ENCODE measurements at places on chromosomes 1 and 21.

GRCh38 chr1:153395136-153395685 lies 4.3 kb upstream of the S100A8 start:
- DNase-seq: no peak

DNA sequence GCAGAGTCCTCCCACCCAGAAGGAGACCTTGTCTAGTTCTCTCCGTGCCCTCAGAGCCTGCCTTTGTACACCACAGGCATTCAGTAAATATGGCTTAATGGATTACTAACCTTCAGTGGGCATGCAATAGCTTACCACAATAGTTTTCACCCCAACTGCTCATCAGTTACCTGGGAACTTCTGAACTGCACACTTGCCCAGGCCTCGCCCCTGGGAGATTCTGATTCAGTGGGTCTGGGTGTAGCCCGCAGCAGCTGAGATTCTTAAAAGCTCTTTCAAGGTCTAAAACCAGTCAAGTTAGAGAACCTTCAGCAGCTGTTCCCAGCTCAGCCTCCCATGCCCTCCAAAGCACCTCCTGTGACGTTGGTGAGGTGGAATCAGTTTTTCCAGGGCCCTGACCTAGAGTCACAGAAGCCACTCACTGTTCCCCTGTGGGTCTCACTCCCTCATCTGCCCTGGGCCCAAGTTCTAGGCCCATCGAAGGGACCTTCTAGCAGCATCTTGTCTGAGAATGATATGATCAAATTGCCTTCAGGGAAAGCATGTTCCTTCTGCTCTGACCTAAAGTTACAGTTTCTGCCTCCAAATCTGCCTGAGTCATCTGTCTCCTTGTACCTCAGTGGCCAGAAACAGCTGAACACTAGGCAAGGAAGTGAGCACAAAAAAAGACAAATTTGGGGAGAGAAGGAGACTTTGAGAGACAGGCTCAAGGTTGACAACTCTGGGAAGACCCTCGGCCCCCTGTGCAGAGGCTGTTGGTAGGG lies 10.8 kb downstream of the ASAP3 start:
- DNase-seq: no peak

- no peak for DNase-seq
These were observed 121.8 kb downstream of the NTNG1 start for GRCh38 chr1:107262467-107263286.

DNA sequence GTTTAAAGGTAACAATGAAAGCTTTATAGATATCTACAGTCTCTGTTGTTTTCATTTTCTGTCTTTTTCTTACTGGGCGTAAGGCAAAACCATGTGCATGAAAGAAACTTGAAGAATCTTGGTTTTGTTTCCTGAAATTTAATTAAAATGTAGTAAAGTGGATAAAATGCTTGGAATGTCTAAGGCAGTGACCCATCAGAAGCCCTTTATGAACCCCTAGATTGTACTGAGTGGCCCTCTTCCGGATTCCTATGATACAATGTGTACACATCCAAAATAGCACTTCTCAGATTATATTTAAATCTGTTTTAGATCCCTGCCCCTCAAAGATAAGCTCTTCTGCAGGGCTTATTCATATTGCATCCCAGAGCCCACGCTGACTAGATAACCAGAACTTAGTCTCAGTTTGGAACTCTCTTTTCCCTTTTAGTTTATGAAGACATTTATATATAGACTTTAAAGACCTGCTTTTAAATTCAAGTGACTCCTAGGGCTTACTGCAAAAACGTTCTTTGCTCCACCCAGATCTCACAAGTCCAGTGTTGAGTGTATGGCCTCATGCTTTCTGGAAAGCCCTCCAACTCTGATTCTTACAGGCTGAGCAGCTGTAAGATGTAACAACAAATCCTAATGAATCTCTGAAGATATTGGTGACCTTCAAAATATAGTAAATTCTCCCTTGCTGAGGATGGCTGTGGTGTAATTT lies 142.9 kb downstream of the LRRC7 start:
- no peak for DNase-seq

All from posterior vena cava (tissue), 2 donors.